Effector CD8-positive, alpha-beta T cell (primary cell): ENCODE measurements at places on chromosomes 11 and 22.

GRCh38 chr11:30487200-30487898 lies 98.8 kb downstream of the MPPED2 start:
- DNase-seq: no peak

- DNase-seq: no peak
These were observed 43.8 kb downstream of the MAP6 start for GRCh38 chr11:75625021-75625420.

DNA sequence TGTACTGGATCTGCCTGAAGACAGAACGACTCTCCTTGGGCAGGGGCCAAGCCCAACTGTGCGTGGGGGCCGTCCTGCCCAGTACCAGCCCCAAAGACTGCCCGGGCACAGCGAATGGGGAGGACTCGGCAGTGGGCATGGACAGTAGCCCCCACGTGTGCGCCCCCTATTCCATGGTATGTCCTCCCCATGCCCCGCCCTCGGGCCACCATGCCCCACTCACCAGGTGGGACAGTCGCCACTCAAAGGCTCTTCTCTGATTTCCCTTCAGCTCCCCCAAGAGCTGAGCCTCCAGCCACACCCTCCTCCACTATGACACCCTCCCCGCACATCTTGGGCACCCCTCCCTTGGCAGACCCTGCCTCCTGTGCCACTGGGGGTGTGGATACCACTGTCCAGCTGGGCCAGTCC lies 43.5 kb downstream of the GNB1L start:
- DNase-seq: no peak

- DNase-seq: no peak
These were observed 106.7 kb upstream of the ASPHD2 start for GRCh38 chr22:26322179-26322905.

GRCh38 chr22:35376728-35377472 lies 4.0 kb upstream of the HMOX1 start:
- DNase-seq: no peak
